COR-L47 (cell line): ENCODE measurements at places on chromosomes 2 and 18.

- DNase-seq = no peak
Measured at GRCh38 chr2:3262437-3263388, 114.9 kb downstream of the EIPR1 start.

GRCh38 chr2:223027442-223027841 lies 24.5 kb upstream of the KCNE4 start:
- peak; percentile 11 for DNase-seq

DNA sequence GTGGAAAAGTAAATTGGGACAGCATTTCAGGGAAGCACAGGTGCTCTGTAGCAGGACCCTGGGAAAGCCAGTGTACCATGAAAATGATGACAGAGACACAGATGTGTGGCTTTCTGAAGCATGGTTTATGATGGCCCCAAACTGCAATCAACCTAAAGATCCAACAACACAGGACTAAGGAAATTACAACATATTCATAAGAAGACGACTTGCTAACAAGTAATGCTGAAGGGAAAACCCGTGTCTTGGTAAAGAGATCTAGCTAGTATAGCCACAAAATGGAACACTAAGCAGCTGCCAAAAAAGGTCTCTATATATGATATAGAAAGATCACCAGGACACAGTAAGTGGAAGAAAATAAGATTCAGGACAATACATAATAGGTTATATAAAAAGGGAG lies 53.2 kb downstream of the UXS1 start:
- no peak for DNase-seq

DNA sequence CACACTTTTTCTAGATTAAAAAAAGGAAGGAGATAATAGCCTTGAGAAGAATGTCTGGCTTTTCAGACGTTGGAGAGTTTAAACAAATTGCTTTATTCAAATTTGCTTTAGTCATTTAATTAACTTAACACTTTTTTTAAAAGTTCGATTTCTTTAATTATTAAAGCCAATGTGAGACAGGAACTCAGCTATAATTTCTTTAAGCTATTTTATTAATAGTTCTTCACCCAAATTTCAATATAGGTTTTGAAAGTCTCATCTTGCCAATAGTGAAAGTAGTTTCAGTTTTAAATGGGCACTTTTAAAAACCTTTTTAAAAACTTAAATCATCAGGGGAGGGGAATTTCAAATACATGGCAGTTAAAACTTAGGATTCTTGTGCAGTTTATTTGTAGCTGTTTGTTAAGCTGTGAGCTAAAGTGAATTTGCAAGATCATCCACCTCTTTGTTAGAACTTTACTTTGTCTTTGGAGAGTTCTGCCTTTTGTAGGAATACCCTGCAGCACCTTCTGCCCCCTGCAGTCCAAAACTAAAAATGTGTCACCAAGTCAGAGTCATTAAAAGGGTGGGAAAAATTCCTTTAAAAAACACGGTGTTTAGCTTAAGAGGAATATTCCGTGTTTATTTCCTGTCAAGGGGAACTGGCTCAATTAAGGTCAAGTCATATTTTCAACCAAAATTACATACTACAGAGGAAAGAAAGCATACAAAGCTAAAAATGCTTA lies 4.6 kb downstream of the TGIF1 start:
- DNase-seq = peak; percentile 52

GRCh38 chr2:208153156-208153555 lies 7.2 kb upstream of the CRYGB start:
- DNase-seq = no peak

DNA sequence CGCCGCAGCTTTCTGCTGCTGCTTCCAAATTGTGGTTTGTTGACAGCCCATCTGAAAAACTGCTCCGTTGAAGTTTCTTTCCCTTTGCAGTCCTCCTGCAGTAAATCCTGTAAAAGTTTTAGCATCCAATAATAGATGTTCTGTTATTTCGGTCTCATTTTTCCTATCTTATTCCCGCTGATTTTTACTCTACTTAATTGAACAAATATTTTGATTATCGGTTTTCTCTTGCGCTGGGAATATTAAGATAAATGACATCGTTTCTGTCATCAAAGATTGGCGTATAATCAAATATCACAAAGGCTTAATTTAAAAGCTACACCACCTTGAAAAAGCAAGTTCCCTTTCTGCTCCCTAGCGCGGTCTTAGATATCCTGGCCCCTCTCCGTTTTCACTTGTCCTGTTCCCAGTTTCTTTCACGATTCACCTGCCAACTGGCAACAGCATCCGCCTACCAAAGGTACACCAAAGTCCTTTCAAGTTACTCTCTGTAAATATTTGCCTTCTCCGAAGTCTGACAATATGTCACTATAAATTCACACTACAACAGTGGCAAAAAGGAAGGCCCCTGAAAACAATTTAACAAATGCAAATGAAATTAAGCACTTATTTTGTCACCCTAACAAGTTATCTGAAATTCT lies 1.0 kb upstream of the STRN start:
- DNase-seq = peak; percentile 19

DNA sequence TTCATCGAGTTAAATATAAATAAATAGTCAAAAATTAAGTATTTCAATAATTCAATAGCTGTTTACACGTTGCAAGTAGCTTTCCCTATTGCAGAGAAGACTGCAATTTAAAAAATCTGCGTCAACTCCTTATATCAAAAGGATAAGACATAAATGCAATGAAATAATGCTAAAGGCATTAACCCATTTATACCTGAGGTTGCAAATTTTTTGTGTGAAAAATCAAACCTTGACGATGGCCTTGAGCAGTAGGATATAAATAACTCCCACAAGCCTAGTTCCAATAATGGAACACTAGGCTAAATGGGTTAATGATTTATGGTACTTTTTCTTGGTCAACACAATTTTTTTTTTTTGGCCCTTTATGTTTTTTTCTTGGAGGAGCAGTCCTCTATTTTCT lies 76.4 kb upstream of the CDKL4 start:
- no peak for DNase-seq

GRCh38 chr2:121826036-121826435 lies 70.6 kb downstream of the TSN start:
- DNase-seq = no peak

GRCh38 chr2:61811821-61812220 lies 42.0 kb downstream of the FAM161A start:
- no peak for DNase-seq

DNA sequence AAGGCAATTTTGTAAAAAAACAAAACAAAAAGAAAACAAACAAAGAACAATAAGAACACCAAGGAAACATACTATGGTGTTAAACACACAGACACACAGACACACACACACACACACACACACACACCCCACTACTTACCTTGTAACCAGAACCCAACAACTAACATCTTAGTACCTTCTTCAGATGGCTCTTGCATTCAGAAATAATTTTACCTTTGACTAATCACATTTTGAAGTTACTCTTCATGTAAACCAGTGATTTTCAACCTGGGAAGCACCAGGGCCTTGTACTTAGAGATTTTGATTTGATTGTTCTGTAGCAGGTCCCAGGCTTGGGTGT lies 87.5 kb downstream of the AQP4 start:
- no peak for DNase-seq

- peak; percentile 9 for DNase-seq
Measured at GRCh38 chr2:71530641-71531332, 77.4 kb downstream of the DYSF start.

DNA sequence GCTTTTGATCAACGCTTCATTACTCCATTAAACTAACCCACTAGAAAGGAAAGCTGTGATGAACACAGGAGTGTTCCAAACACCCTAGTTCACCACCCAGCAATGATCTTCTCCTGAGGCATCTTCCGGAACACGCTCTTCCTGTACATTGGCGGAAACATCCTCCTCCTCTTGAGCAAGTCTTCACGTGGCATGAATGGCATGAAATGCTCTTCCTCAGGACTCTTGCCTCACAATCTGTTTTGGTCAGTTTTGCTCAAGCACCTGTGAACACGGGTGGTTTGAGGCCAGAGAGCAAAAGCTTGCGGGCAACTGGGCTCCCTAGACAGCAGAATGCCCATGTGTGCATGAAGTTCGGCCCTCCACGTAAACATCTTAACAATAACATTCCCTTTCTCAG lies 734.2 kb upstream of the SALL3 start:
- no peak for DNase-seq
